ENCODE measurements at places on chromosomes 6 and 20. TPM values are rescaled to one million over a fixed set of nuclear protein-coding genes. Genes with fewer than 3 reads are reported as not detected.

- DNase-seq = no peak
Measured at GRCh38 chr6:44935693-44936300, 392.3 kb upstream of the RUNX2 start.

DNA sequence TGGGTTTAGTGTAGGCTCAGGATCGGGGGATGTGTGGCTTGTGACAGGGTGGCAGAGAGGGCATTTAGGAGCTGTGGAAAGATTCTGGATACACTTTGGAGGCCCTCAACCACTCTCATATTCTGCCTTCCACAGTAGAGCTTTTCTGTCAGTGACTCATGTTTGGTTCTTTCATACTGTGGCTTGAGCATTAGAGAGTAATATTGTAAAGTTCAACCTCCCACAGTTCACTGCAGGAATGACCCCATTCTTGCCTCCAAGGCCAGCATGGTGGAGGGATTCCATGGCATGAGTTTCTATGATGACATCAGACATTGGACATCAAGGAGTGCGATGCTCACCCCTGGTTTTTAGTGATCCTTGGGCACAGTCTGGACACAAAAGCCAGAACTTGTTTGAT lies 50.9 kb downstream of the DTD1 start:
- no peak for DNase-seq

DNA sequence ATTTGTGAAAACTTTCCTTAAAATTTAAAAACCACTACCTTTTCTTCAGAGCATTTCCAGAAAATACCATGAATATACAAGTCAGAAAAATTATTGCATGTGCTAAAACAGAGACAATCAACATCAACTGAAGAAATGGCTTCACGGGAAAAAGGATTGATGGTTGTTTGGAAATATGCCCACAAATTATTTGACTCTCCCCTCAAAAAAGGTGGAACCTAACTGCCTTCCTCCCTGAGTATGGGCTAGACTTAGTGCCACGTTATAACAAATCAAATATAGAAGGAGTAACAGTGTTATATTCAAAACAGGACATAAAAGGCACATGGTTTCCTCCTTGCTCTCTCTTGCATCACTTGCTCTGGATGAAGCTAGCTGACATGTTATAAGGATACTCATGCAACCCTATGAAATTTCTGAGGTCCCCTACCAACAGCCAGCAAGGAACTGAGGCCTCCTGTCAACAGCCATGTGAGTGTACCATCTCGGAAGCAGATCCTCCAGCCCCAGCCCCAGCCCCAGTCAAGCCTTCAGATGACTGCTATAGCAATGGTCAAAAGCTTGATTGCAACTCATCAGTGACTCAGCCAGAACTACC lies 8.4 kb downstream of the BTBD9 start:
- DNase-seq = no peak

GGTLC1 gene
- 0.40 TPM for total RNA-seq

DNA sequence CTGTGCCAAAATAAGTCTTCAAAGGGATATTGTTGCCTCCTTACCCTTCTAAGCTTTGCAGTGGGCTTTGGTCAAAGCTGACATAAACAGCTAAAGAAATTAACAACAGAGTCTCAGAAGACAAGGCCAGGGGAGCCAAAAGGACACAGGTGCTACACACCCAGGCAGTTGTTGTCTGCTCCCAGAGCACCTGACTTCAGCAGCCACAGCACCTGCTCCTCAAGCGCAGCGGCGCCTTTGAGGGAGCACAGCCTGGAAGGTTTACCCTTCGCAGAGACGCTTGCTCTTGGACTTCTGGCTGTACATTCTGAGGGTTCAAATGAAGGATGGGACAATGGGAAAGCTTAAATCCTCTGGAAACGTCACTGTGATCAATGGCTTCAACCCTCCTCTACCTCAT lies 16.6 kb downstream of the B4GALT5 start:
- peak; percentile 47 for DNase-seq

GRCh38 chr6:2803731-2804429 lies 37.8 kb downstream of the SERPINB1 start:
- no peak for DNase-seq

GRM1 gene
- total RNA-seq = not detected

GRCh38 chr6:3367630-3368029 lies 89.2 kb downstream of the SLC22A23 start:
- no peak for DNase-seq

- no peak for DNase-seq
Measured at GRCh38 chr20:63344616-63345327, 16.4 kb downstream of the CHRNA4 start.

GRCh38 chr20:5159928-5160327 lies 33.1 kb downstream of the CDS2 start:
- DNase-seq = no peak

DNA sequence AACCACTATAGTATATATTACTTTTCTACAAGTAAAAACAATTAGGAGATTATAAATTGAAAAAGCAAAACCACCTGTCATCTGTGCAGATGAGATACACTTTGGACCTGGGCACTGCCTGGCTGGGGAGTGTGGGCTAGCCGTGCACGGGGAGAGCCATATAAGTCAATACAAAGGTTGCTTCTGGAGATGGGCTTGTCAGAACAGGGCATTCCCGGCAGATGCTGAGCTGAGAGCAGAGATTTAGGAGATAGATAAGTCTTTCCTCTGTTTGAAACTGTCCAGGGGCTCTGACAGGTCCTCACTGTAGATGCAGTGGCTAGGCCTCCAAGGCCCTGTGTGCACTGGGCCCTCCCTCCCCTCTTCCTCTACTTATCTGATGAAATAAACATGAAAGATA lies 34.5 kb downstream of the CD164 start:
- no peak for DNase-seq

PSORS1C2 gene
- not detected for total RNA-seq

FAM209A gene
- total RNA-seq = 0.46 TPM

DNA sequence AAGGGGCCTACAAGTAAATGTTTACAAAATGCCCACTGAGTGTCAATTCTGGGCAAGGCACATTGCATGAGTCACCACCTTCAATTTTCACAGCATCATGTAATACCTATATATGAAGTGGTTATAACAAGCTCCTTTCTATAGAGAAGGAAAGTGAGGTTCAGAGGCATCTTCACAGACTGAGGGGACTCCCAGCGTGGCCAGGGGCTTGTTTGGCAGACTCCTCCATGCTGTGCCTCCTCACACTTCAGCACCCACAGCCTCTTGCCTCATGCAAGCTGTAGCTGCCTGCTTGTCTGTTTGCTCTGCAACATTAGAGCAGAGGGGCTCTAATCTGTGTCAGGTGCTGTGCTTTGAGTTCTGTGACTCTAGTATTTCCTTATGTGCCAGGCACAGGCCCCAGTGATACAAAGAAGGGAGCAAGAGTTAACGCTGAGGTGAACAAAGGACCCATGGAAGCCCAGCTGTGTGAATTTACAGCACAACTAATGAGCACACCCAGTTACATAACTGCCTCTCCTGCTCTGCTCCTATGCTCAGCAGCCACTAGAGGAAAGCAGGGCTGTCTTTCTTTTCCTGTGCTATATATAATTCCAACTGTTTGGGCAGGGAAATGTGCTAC lies 72.3 kb downstream of the ZHX3 start:
- no peak for DNase-seq

DNA sequence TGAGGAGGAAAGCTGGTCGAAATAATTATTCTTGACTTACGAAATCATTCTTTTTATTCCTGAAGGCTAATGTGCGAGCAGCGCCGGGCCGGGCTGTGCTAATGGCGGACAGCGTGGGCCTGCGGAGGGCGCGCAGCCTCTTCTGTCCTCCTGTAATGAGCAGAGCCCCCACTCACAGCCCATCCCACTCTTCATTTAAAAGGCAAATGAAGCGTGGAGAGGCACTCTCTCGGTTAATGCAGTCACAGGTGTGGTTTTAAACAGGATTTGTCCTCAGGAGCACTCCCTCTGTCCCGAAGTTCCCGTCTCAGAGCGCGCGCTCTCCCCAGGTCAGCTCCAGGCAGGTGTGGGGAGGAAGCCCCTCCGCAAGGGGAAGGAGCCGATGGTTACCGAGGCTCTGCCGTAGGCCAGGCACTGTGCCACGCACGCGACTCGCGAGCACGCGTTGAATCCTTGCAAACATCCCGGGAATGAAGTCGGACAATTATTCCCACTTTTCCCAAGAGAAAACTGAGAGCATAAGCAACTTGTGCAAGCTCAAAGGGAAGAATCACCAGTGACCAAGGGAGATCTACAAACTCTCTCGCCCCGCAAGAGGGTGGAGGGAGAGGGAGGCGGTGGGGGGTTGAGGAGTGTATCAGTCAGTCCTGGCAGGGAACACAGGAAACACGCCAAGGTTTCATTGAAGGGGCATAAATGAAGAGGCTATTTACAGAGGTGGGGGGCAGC lies 35.5 kb upstream of the ZFAND3 start:
- no peak for DNase-seq

GRCh38 chr6:129606664-129607063 lies 103.3 kb downstream of the ARHGAP18 start:
- DNase-seq = no peak

DNA sequence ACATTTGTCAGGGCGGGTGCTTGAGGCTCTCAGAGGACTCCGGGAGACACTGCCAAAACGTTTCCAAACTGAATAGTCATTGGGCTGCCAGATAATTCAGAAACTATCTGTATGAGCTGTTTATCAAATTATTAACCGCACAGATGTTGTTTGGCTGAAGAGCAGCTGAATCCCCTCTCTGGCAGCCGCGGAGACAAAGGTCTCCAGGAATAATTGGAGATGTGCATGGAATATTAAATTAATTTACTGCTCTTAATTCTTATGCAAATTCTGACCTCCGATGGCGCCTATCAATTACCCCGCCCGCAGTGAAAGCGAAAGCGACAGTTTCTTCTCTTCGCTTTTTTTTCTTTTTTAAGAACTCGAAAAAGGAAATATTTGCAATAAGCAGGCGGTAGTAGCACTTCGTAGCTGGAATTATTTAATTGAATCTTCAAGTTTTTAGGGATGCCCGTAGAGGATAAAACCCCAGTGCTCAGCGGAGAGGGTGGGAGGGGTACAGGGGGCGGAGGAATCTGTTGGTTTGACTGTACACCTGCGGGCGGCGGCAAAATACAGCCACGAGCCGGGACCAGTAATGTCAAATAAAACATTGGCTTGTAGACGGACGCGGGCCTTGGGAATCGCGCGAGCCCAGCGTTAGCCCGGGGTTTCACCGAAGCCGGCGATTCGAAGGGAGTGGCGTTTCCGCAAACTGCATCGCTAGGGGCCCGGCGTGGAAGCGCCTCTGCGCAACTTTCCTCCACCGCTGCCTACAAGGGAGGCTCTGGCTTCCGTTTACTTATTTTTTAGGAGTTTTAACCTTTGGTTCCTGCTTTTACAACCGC lies 6.2 kb downstream of the LINC00237 start:
- no peak for DNase-seq

LCA5 gene
- 5.7 TPM for total RNA-seq

- DNase-seq = peak; percentile 73
Measured at GRCh38 chr20:34215711-34216381, 25.4 kb upstream of the ASIP start.

- no peak for DNase-seq
Measured at GRCh38 chr6:3587660-3588059, 130.8 kb upstream of the SLC22A23 start.

DNA sequence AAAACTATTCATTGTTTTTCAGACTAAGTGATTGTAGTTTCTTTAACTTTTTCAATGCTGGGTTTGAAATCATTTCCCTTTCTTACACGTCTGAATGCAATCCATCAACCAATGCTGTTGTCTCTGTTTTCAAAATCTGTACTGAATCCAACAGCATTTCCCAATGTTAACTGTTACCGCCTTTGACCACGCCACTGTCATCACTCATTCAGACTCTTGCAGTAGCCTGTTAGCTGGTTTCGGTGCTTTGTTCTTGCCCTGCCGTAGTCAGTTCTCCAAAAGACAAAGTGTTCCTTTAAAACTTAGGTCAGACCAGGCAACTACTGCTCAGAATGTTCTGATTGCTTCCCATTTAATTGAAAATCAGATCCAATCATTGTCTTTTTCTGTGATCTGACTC lies 131.3 kb downstream of the PLCB4 start:
- no peak for DNase-seq

TRIM15 gene
- 19.6 TPM for total RNA-seq

SDCBP2 gene
- total RNA-seq = 176 TPM

- DNase-seq = no peak
Measured at GRCh38 chr6:31666337-31666965, 571 bp downstream of the CSNK2B start.

TAGAP gene
- total RNA-seq = 8.1 TPM

DNA sequence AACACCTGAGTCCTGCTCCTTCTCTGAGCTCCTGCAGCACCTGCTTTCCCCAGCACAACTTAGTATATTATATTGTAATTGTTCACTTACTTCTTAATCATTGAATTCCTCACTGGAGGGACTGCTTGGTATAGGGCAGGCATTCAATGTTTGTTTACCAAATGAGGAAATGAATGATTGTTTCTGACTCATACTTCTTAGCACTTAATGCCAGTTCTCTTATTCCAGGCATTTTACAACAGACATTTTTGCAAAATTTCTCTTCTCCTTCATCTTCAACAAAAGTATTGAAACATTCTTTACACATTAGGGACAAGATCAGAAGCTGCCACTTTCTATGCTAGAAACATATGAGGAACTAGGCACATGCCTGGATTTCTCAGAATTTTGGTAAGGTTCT lies 119.4 kb downstream of the TBX18 start:
- DNase-seq = no peak

NEDD9 gene
- total RNA-seq = 18.1 TPM

DNA sequence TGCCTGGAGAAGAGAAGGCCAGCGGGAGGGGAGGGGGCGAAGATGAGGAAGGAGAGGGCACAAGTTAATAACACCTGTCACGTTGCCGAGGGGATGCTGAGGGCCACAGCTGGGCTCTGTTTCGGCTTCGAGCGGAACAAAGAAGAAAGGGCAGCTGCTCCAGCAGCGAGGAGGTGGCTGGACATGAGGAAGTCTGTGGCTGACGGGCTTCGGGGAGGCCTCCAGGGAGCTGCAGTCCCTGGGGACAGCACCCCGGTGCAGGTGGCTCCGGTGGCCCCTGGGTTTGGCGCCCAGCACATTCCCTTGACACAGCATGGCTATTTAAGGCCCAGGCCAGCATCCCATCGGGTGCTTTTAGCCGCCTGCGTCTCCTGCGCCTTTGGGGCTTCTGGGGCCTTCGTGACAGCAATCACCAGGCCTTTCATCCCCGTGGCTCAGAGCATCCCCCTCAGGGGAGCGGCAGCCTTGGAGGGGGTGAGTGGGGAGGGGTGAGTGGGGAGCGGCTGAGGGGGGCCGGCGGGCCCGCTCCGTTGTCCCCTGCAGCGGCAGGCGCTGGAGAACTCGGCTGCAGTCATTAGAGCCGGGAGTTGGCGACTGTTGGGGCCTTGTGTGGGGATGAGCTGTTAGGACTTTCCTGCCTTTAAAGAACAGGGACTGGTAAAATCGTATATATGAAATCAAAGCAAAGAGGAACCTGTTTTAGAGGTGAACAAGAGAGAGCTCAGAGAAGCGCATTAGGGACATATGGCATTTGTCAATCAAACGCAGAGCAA lies 99.0 kb downstream of the TMEM242 start:
- DNase-seq = no peak

GRCh38 chr20:10747019-10747418 lies 73.2 kb upstream of the JAG1 start:
- no peak for DNase-seq

DNAH8 gene
- total RNA-seq = 0.03 TPM

Measured in mucosa of gallbladder (tissue), 1 donor.